ENCODE measurements at places on chromosomes 4 and X. TPM values are rescaled to one million over a fixed set of nuclear protein-coding genes. Genes with fewer than 3 reads are reported as not detected.

The EREG gene
- total RNA-seq: not detected

The YY2 gene
- 2.4 TPM for total RNA-seq

The CXXC4 gene
- not detected for total RNA-seq

The C4orf36 gene
- total RNA-seq: not detected

The ADGRG2 gene
- total RNA-seq: not detected

The HSFX4 gene
- not detected for total RNA-seq

The RPS6KA6 gene
- total RNA-seq: not detected

The ARHGAP36 gene
- total RNA-seq: not detected

The MCUB gene
- total RNA-seq: 82.3 TPM

The MMRN1 gene
- total RNA-seq: 0.27 TPM

The MAGEA10 gene
- total RNA-seq: not detected

The SYP gene
- total RNA-seq: 3.3 TPM

The MAOB gene
- not detected for total RNA-seq

All from T-helper 1 cell treated with Interleukin-12 subunit alpha and Interleukin-12 subunit beta and Interleukin-4 antibody, amounts not matched to agents 30 ng/mL and 1 ng/mL, for 36 hours (primary cell).